ENCODE measurements at places on chromosomes 3 and 15.

DNA sequence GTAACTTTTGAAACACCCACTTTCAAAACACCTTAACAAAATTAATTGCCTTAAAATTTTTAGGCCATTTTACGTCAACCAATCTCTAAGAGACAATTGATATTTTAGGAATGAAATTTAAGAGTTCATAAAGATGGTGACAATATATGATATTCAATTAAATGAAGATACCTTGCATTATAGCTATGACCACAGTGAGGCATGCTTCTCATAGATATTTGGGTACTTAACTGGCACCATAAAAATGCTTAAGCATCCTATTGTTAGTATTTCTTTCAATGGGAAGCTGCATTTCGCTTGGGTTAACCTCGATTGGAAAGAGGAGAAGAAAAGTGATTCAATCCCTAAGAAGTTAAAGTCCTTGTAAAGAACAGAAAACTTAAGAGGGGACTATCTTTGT, 209.0 kb downstream of the GAP43 start:
- DNase-seq = no peak

DNA sequence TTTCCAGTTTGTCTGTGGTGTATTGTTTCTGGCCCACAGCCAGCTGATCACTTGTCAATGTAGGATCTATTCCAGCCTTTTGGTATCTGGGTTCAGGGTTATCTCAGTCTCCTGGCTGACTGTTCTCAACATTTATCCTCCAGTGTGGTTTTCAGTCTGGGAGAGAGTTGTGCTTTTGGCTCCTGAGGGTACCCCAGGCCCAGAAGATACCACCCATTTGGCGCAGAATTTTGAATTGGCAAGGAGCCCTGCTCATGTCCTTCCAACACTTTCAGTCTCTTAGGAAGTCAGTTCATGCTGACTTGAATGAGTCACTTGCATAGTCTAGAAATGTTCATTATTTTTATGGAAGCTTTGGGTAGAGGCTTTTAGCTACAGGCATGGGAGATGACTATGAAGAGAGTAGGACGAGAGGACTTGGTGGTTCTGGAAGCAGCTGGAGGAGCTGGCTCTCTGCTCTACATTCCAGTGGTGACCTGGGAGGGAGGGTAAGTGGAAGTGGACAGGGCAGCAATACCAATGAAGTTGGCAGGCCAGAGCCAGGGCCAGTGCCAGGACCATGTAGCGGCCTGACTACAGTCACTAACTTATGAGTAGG, 7.2 kb downstream of the POLR2H start:
- no peak for DNase-seq

GRCh38 chr3:159273608-159274007, 471.8 kb downstream of the MFSD1 start:
- peak; percentile 24 for DNase-seq

DNA sequence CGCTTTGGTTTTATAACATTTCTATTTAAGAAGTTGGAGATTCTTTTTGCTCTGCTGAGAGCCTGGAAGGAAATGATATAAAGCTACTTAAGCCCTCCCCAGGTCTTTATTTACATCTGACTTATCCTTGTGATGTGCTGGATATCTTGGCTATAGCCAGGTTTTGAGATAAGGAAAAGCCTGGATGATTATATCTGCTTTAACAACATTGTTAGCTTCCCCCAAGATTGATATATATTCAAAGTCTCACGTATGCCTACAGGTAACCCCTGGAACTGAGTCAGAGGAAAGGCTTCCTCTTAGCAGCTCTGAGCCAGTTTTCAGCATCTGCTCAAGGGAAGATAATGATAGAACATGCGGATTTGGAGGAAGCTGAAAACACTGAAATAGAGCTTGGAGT, 61.5 kb upstream of the CRBN start:
- no peak for DNase-seq

GRCh38 chr3:79737530-79737929, 30.3 kb downstream of the ROBO1 start:
- no peak for DNase-seq

GRCh38 chr3:14941871-14942270, 5.5 kb upstream of the NR2C2 start:
- no peak for DNase-seq

Measured in erythroblast (primary cell).